ENCODE measurements at places on chromosomes 6 and 20. TPM values are rescaled to one million over a fixed set of nuclear protein-coding genes. Genes with fewer than 3 reads are reported as not detected.
A peak's percentile ranks its signal among the peaks of the same experiment; 100 is the strongest.

GPR6 gene
- polyA plus RNA-seq = not detected

GRCh38 chr6:37680668-37681067 lies 17.0 kb downstream of the MDGA1 start:
- peak; percentile 72 for DNase-seq

GRCh38 chr6:112330879-112331265 lies 16.3 kb upstream of the RFPL4B start:
- DNase-seq = no peak

PNPLA1 gene
- 0.38 TPM for polyA plus RNA-seq

DNA sequence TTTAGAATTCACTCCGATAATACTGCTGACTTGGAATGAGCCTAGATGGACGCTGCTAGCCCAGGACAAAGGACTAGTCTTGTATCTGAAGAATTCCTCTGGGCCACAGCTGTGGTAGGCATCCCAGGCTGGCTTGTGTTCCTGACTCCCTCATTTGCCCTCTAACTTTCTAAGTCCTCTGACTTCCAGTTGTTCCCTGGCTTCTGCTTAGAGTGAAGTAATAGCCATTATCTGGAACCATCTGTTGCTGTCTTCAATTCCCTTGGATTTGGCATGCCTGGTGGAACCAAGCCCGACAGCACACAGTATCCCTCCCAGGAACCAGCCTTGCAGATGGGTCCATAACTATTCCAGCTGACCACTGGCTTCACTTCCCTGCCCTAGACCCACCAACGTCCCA lies 376.0 kb downstream of the SYNE1 start:
- no peak for DNase-seq

GRCh38 chr20:59810449-59811187 lies 122.8 kb downstream of the SYCP2 start:
- peak; percentile 24 for DNase-seq

All from spleen (tissue), 13 donors.